ENCODE measurements at places on chromosomes 5 and 9.

GRCh38 chr5:32319392-32319791, 6.7 kb upstream of the MTMR12 start:
- no peak for DNase-seq

- peak; percentile 39 for DNase-seq
Observed at GRCh38 chr9:22446950-22447617, 460 bp downstream of the DMRTA1 start.

GRCh38 chr5:43606351-43606750, 3.4 kb downstream of the NNT start:
- DNase-seq, result no peak

DNA sequence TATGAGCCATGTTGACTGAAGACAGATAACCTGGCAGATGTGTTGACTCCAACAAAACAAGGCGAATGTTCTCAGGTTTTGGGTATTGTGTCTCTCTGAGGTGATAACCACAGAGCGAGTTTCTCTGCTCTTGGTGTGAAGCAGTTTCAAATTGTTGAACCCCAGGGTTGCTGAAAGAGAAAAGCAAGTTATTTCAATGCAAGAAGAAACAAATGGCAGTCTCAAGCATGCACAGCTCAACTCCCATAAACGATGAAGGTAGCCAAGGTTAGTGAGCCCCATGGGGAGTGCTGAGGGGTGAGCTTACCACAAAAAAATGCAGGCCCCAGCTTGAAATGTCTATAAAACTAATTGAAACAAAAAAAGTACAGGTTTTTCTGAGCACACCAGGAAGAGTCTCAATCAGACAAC, 220.8 kb upstream of the DAPK1 start:
- no peak for DNase-seq

DNA sequence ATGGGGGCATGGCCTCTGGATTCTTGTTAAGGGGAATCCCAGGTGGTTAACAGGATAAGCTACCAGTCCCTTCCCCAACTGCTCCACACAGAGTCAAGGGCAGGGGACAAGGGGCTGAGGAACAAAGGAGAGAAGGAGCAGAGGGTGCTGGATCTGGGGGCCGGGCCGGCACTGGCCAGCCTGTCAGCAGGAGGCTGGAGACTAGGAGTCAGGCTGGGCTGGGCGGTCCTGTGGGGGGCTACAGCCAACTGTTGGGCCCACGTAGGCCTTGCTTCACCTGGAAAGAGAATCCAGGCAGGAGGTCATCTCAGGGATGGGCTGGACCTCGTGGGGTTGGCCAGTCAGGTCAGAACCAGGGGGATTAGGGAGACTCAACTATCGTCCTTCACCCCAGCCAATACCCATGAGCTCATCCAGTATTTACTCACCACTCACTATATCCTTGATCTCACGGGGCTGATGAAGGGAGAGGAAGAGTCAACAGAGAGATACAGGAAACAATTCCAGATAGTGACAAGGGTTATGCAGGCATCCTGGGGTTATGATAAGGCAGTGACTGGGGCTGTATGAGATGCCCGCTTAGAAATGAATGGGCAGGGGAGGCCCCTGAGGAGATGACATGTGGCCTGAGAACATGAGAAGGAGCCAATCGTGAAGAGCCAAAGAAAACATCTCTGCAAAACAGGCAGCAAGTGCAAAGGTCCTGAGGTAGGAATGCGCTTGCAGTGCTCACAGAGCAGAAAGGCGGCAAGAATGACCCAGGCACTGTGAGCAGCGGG, 47.9 kb upstream of the SLC25A51 start:
- DNase-seq, result no peak

DNA sequence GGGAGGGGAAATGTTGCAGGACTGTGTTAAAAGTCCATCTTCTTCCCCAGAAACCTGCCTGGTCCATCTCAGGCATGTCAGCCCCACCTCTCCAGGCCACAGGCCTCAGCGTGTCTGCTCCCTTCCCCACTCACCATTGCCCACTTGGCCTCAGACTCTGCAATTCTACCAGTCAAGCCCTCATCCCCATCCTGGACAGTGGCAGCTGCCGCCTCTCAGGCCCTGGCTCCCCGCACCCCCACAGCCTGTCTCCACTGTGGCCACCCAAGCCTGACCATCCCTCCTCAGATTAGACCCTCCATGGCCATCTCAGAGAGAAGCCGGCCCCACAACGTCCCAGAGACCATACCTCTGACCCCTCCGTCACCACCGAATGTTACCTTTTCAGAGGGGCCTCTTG, 89.9 kb downstream of the BARX1 start:
- no peak for DNase-seq

- DNase-seq, result no peak
Observed at GRCh38 chr5:121100931-121101330, 636.8 kb downstream of the PRR16 start.

DNA sequence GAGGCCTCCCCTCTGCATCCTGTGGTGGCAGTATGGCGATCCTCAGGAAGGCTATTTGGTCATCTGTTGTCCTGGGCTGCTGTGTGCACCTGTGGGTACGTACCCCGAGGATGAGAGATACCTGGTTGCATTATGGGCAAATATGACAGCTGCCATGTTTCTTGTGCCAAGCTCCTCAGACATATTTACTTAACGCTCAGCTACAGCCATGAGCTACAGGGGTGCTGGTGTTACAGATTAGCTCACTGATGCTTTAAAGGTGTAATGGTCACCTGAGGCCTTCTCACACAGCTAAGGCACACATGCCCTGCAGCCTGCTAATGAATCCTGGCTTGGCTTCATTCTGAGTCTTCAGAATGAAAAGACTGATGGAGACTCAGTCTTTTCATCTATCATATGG, 12.0 kb downstream of the NDST1 start:
- no peak for DNase-seq

GRCh38 chr5:140791089-140791488, 3.6 kb upstream of the PCDHA2 start:
- DNase-seq, result no peak

DNA sequence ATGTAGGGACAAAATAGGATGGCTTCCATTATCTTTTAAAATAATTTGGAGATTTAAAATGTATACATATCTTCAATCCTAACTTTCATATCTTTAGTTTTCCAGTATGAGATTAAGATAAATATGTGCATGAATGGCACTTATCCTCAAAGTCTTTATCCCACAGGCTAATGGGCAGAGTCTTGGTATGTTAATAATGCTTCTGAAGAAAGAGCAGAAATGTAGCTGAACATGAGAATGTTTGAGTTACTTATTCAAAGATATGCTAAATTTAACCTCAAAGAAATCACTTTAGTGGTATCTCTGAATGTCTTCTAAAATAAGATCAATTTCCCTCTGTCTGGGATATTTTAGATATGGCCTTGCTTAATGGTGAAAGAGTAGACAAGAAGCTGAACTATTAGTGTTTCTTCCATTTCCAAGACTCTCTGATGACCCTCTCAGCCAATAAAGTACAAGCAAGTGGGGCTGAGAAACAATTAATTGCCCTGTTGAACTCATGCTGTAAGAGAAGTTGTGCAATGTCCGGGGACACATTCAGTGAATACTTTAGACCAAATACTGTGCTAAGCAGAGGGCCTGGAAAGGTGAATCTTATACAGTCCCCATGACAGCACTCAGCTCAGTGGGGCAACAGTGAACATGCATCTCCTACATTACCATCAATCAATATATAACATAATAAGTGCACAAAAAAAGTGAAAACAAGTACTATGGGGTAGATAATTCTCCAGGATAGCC, 50.0 kb upstream of the ADAMTSL1 start:
- DNase-seq, result no peak

- peak; percentile 95 for DNase-seq
Observed at GRCh38 chr9:129640086-129640870, 1.7 kb downstream of the ASB6 start.

- no peak for DNase-seq
Observed at GRCh38 chr5:94313696-94314095, 304.7 kb downstream of the KIAA0825 start.

DNA sequence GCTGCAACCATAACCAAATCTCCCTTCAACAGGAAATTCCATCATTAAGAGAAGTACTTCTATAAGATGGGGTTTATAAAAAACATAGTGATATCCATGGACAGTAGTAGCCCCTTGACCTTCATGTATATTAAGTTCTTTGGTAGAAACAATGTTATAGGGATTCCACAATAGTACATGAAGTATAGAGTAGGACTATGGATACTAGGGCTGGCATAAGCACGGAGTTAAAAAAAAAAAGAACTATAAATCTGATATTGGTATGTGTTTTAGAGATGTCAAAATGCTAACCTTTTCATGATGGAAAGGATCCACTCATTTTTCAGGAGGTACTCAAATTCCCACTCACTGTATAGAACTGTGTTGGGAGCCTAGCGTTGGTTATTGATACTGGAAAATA, 337.6 kb downstream of the FGF10 start:
- DNase-seq, result no peak

GRCh38 chr5:21184581-21184980, 1196.6 kb upstream of the CDH18 start:
- no peak for DNase-seq

Measured in NCI-H1048 (cell line).